ENCODE measurements at places on chromosomes 11 and 22.

DNA sequence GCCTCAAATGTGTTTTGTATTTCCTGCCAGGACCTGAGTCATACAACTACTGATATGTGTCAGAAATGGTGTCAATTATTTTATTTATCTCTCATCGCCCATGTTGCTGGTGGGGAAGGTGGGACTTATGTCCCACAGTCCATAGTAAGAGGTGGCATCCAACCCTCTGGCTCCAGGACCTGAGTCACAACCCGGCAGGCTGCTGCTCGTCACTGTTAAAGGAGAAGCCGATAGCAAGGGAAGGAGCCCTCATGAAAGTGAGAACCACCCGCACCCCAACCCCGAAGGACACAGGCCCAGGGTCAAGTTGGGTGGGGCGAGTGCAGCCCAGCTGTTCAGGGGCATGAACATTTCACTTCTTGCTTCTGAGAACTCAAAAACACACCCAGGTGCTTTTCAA, 33.1 kb upstream of the TP53I11 start:
- no peak for DNase-seq

GRCh38 chr22:50737728-50738648, at the start of gene ACR:
ACR (plus strand) TSS chr22:50738204; CDS start chr22:50738236, 32 bp downstream.
- DNase-seq, result no peak

DNA sequence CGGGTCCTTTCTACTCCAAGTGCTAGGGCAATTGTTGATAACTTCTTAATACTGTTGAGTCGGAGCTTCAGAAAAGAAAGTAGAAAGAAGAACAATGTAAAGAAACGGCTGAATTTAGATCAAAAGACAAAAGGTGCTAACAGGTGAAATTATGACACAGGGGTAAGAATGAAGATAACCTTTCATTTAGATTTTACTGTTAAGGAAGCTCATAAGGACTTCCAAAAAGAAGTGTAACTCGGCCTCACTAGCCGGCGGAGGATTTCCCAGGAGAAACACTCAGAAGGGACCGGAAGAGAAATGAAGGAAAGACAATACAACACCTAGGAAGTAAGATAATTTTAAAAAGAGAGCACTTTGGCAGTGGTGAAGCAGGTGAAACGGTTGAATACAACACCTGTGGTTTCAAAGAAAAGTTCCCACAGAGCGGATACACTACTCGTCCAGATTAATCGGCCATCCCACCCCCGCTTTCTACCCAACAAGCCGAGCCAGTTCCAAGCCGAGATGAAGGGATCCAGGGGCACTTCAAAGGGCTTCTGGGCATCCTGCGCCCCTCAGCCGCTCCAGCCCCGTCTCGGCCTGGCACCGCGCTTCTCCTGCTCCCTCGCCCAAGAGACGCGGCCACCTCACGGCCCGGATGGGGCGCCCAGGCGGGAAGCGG, 737 bp downstream of the PPP2R1B start:
- no peak for DNase-seq

DNA sequence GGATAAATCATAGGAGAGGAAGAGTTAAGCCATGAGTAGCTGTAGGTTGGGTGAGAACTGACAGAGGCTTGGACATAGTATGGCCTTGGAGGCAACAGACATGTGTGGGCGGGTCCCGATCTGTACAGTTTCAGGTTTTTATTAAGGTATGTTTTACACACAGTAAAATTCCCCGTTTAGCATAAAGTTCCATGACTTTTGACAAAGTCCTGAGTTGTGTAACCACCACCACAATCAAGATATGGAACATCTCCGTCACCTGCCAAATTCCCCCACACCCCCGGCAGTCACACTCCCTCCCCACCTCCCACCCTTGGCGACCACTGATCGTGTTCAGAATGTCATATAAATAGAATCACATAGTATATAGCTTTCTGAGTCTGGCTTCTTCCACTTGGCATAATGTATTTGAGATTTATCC, 68.1 kb downstream of the GRIK4 start:
- DNase-seq, result no peak

- DNase-seq, result no peak
These were observed 364.1 kb upstream of the PITPNB start for GRCh38 chr22:28283068-28283654.

DNA sequence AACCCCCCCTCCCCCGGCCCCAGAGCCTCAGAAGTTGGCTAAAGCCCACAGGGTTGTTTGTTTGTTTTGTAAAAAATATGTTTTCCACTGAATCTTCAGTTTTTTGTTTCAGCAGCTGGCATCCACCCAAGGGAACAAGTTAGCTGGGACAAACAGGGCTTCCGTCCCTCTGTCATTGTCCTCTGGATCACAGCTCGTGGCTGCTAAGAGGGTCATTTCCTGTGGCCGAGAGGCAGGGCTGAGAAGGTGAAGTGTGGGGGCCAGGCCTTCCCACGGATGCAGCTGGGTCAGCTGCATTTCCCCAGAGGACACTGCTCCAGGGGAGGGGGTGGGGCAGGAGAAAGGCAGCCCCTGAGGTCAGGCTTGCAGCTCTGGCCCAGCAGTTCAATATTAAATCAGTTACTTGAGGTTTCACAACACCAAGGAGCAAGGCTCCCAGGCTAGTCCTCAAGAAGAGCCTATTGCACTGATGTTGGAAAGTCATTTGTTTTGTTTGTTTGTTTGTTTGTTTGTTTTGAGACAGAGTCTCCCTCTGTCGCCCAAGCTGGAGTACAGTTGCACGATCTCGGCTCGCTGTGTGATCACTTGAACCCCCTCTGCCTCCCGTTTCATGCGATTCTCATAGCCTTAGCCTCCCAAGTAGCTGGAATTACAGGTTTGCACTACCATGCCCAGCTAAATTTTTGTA, 34.4 kb upstream of the SMTN start:
- DNase-seq, result no peak

DNA sequence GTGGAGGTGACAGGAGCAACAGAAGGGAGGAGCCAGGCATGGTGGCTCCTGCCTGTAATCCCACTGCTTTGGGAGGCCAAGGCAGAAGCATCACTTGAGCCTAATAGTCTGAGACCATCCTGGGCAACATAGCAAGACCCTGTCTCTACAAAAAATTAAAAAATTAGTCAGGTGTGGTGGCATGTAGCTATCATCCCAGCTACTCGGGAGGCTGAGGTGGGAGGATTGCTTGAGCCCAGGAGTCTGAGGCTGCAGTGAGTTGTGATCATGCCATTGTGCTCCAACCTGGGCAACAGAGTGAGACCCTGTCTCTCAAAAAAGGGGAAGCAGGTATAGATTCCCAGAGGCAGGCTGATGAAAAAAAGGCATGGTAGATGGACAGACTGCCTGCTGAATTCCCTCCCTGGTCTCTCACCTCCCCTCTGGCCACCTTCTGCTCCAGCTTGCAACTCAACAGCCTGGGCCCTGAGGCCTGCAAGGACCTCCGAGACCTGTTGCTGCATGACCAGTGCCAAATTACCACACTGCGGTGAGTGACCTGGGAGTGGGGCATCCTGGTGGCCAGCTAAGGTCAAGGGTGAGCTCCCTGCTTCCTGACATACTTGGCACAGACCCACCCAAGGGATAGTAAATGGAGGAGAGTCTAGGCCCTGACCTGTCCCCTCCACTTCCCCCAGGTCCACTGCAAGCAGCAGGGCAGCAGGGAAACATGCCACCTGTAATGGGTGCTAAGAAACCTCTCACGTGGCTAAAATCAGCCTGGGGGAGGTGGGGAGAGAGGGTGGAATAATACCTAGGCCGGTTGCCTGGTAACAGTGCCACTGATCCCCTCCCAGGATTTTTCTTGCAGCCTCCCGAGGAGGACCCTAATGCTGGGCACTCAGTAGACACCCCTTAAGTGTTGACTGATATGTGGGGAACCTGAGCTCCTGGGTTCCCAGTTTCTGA, 4.3 kb upstream of the NHERF4 start:
- DNase-seq, result no peak

DNA sequence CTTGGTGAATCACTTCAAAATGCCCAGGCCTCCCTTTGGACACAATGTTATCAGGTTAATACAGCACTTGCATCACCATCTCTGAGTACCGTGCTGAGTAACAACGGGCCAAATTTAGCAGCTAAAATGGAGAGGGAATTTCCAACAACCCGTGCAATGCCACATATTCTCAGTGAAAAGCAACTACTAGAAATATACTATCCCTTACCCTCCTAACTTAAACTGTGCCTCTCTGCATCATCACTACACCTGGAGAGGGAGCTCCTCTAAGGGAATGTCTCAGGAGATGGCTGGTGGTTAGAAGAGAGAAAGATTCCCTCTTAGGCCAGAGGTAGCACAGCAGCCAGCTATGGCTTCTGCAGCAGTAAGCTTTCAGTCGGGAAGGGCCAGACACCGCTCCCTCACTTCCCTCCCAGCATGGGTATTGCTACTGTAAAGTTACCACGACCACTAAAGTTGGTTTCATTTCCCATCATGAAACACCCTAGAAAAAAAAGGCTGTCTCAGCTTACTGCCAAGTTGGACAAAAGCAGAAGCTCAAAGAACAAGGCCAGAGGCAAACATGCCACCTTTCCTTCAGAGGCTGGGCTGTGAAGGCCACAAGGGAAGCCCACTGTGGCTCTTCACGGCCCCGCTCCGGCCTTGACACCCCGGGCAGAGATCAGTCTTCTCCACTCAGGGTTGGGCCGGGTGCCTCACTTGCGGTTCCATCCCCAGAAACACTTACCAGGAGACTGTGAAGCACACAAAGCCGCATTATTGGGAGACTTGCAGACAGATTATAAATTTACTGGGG, 3.9 kb downstream of the MAML2 start:
- DNase-seq, result peak; percentile 11

DNA sequence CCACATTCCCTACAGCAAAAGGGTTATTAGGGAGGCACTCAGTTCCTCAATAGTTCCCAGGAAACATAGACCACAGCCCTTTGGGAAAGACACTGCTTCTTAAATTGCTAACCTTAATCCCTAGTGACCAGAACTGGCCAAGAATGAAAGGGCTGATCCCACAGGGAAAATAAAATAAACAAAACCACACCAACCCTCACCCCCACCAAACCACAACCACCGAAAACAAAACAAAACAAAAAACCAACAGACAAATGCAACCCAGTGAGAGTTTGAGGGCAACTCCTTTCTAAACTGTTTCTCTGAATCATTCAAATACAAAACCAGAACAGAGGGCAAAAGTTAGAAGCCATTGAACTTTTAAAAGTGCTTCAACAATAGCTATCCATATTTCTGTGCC, 57.2 kb downstream of the NAV2 start:
- DNase-seq, result no peak

DNA sequence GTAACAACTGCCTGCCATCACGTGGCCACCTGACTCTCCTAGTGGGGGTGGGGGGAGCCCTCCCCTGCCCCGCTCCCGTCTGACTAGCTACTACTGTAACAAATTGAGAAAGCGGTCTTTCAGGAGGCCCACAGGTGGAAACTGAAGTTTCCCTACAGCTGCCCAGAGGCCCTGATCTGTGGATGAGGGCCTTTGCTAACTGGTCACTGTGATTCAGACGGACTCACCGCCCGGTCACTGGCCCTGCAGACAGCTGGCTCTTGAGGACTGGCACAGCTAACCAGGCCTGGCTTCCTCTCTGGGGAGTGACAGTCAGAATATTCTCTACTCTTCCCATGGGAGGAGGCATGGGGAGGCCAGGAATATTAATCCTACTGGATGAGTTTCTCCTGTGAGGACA, 116.8 kb downstream of the ARHGAP8 start:
- DNase-seq, result no peak

GRCh38 chr11:76695133-76695532, 24.6 kb upstream of the LRRC32 start:
- no peak for DNase-seq

DNA sequence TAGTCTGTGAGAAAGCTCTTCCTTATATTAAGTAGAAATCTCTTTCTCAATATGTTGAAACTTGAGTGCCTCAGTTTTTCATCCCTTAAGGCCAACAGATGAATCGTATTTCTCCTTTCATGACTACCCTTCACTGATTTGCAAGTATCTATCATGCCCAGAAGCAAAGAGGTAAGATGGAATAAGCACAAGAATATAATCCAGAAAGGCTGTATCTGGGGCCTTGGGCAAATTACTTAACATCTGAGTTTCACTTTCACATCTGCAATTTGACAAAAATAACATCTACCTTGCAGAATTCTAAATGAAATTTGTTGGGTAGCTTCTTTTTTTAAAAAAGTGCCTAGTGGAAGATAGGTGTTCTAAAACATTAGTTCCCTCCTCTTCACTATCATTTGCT, 552.4 kb upstream of the ANO5 start:
- no peak for DNase-seq

DNA sequence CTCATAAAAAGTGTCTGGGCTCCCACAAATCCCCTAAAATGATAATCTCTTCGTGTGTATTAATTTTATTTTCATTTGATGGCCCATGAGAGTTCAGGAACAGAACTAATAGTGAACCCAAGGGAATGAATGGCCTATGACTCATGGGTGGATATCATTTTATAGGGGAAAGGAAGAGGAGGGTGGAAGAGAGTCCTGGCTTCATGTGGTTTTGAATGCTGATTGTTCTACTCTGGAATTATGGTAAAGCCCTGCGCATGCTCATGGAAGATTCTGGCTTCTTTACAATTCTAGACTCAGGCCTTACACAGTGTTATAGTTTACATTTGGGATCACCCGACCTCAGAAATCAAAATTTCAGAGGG, 35.2 kb downstream of the MAML2 start:
- DNase-seq, result no peak

DNA sequence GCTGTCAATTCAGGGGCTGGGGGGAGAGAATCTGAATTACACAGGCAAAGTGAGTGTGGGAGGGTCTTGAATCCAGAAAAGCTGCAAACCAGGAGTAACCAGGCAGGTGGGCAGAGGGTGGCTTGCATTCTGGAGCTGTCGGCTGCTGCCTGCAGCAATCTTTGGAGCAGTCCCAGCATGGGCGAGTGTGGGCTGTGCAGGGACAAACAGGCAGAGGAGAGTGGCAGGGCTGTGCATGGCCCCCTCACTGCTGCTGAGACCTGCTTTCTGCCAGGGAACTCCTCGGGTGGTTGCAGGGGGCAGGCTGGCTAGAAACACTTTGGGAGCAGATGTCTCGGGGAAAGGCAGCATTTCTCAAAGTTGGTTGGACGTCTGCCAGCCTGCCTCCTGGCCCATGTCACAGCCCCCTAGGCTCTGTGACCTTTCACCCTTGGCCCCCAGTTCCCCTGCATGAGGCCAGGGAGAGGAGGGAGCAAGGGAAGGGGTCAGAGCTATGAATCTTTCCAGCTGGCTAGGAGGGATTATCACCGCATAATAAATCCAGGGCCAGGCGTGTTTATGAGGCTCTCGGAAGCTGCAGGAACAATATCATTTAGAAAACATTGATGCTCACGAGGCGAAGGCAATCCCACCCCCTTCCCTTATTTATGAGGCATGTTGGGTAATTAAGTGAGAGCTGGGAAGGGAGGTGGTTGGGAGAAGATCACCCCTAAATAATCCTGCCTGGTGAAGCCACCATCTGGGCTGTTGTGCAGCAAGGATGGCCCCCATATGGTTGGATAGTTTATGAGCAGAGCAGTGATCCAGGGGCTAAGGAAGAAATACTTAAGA, 212.3 kb upstream of the NCAM1 start:
- DNase-seq, result no peak

DNA sequence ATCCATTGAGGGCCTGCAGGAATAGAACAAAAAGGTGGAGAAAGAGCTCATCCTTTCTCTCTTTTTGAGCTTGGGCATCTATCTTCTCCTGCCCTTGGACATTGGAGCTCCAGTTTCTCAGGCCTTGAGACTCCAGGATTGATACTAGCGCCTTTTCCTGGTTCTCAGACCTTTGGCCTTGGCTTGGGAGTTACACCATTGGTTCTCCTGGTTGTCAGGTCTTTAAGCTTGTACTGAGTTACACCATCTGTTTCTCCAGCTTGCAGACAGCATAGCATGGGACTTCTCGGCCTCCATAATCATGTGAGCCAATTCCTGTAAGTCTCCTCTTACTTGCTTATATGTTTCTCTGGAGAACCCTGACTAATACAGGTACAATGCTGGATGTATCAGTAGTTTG, 72.6 kb downstream of the GRK3 start:
- DNase-seq, result no peak

GRCh38 chr11:28366549-28367346, 258.6 kb downstream of the METTL15 start:
- no peak for DNase-seq
